ENCODE measurements at places on chromosomes 4 and X.

GRCh38 chr4:41611881-41612871 is 74.2 kb downstream of the LIMCH1 start:
- DNase-seq = no peak

- DNase-seq = no peak
Measured at GRCh38 chrX:41338436-41338835, 4.5 kb downstream of the DDX3X start.

DNA sequence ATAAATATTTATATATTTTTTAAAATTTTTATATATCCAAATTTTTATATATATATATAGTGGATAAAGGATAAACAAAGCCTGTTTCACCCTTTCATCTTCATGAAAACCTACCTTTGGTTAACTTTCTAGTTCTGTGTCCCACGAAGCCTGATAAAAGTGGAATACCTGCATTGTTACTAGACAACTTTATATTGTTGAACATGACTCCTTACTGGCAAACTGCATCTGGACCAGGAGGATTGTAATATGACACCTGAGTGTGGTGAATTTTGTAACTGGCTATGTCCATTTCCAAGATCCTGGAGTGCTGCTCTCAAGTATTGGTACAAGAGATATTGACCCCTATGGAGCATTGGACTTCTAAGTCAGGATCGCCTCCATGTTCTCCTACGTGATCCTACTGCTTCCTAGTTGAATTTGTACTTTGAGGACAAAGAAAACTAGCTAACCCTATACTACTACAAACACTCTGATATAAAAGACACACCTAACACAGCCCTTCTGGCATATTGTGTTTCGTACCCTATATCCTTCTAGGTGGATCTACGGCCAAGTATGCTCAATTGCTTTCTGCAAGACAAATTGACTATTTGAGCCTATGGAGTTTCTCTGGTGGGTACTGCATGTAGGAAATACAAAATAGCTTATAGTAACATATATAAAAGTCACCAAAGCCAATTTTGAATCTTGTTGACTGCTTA is 61.3 kb upstream of the PRRG1 start:
- DNase-seq = no peak

GRCh38 chrX:31445542-31445941 is 373.7 kb upstream of the FTHL17 start:
- no peak for DNase-seq

DNA sequence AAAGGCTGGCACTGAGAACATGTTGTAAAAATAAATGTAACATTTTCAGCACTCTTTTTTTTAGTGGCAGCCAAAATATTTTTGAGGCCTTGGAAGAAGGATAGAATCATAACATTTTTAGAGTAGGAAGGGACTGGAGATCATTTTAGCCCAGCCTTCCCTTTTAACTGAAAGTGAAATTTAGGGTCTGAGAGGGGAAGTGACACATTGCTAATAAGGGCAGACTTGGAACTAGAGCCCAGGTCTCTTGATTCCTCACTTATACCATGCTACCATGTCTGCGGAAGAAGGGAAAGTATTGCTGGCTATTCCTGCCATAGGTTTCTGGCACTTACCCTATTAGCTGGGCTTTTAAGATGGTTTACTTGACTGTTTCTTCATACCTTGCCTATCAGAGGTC is 4.8 kb downstream of the WDR44 start:
- DNase-seq = no peak

DNA sequence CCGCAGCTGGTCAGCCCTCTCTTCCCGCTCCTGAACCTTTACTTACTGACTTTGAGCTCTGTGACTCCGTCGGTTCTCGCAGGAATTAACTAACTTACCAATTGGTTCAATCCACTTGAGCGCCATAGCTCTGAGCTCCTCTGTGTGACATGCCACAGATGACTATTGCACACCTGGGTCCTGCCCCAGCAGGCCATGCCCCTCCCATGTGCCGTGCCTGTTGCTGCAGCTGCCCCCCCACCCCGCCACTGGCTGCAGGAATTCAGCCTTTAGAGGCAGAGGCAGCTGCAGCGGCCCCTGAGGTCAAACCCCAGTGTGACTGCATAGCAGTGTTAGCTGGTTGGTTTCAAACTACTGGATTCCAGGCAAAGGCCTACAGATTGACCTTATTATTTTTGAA is 70.6 kb downstream of the MTMR1 start:
- DNase-seq = no peak

DNA sequence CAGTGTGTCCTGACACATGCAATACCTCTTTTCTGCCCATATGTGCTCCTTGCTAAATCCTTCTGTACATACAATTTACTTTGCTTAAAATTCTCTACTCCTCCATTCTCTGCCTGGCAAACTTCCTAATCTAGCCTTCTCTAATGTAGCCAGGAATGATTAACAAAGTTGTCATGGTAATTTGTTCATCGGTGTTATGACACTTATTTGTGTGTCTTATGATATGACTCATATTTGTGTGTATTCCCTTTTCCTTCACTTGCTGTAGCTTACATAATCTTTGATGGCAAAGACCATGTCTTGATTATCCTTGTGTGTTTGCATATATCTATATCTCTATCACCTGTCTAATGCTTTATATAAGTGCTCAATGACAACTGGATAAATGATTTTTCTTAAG is 133.3 kb downstream of the COL25A1 start:
- no peak for DNase-seq

DNA sequence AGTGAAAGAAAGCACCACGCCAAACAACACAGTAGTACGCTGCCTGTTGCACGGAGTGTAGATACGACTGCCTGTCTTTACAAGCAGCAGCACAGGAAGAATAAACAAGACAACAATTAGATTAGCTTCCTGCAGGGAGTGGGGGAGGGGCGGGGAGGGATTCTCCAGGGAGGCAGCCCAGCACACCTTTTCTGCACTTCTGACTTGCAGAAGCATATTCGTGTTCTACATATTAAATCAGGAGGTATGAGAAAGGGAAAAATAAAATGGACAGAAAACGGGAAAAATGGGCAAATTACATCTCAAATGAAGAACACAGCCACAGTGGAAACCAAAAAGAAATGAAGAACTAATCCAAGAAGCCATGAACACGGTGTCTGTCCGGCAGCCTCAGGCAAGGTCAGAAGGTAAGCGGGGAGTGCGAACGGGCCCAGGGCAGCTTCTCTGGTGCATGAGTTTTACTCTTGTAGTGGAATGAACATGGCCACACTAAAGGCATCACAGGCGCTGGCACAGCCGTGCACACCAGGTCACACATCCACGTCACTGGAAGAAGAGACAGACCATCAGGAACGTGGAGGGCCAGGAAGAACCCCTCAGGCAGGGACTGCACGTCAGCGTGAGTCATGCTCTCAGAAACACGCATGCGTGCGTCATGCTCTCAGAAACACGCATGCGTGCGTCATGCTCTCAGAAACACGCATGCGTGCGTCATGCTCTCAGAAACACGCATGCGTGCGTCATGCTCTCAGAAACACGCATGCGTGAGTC is 20.1 kb upstream of the ADRA2C start:
- DNase-seq = no peak

DNA sequence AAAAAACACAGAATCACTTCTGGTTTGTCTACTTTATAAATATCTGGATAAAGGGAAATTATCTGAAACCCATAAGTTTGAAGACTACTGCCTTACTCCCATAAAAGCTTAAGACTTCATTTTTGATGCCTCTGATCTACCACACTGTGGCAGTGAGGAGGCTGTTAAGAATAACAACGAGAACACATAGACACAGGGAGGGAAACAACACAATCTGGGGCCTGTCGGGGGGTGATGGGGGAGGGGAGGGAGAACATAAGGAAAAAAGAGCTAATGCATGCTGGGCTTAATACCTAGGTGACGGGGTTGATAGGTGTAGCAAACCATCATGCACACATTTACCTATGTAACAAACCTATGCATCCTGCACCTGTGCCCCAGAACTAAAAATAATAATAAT is 573.7 kb downstream of the GBA3 start:
- no peak for DNase-seq

Measured in NCI-H1417 treated with DMSO at 0.1 percent for 48 hours (cell line).